ENCODE measurements at places on chromosomes 13 and 19. TPM values are rescaled to one million over a fixed set of nuclear protein-coding genes. Genes with fewer than 3 reads are reported as not detected.

GRCh38 chr13:105960326-105960725 lies 575.1 kb downstream of the EFNB2 start:
- H3K27me3 ChIP-seq: no peaks in the 10 kb centered on the region
- H3K27ac ChIP-seq: no peak overlapping the region
- H3K36me3 ChIP-seq: no peaks in the 10 kb centered on the region

Gene ZNF888
- total RNA-seq: 6.9 TPM

DNA sequence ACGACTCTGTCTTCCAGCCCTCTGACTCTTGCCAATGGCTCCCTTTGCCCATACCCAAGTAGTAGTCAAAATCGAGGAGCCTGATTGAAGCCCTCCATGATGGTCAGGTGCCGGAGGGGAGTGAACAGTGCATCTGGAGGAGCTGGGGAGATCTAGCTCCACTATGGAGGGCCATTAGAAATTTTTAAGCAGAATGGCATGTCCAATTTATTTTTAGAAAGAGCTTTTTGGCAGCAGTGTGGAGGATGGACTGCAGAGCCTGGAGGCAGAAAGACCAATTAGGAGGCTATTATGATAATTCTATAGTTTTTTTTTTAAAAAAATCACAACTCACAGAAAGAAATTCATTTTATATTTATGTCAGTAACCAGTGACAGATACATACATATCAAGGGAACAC lies 92.7 kb upstream of the SLC7A1 start:
- no peak overlapping the region for H3K4me3 ChIP-seq
- no peaks in the 10 kb centered on the region for H3K36me3 ChIP-seq
- H3K27ac ChIP-seq: no peak overlapping the region
- no peak for DNase-seq

Gene CEACAM18
- total RNA-seq: not detected

DNA sequence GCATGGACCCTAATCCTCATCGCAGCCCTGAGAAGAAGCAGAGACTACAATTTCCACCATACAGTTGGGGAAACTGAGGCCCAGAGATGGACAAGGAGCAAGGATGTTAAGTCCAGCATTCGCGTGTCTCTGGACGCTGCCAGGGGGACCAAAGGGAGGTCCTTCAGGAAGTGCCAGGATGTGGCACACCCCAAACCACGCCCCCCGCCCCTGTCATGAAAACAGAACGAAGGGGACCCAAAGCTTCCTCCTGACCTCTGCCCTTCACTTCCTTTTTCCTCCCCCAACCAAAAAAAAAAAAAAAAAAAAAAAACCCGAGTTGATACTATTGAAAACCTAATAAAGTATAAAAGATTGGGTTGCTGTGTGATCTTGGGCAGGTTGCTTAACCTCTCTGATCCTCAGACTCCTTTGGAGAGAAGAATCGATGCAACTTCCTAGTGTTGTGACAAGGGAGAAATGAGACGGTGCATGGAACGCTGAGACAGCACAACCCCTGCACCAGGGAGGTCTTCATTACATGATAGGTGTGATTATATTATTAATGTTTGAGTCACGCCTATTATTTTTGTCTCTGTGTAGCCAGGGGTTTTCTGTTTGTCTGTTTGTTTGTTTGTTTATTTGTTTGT lies 2.7 kb upstream of the ZBTB7A start:
- H3K27ac ChIP-seq: no peak overlapping the region
- peaks cover 5% of the 10 kb centered on the region for H3K4me1 ChIP-seq
- no peak for DNase-seq
- H3K36me3 ChIP-seq: peaks cover 10% of the 10 kb centered on the region
- H3K4me3 ChIP-seq: no peak overlapping the region
- H3K27me3 ChIP-seq: 0 out of 2 replicates have a peak, but pooled peaks cover 4% of the 10 kb centered on the region

Gene RXFP2
- 0.16 TPM for total RNA-seq

DNA sequence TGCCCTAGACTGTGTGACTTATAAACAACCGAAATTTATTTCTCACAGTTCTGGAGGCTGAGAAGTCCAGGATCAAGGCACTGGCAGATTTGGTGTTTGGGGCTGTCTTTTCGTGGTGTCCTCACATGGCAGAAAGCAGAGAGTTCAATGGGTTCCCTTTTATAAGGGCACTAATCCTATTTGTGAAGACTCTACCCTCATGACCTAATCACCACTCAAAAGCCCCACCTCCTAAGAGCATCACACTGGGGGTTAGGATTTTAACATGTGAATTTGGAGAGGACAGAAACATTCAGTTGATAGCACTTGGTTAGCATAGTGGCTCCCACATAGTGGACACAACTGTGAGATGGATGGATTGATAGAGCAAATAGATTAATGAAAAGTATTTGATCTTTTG lies 21.5 kb upstream of the GPR18 start:
- H3K4me1 ChIP-seq: peaks cover 18% of the 10 kb centered on the region
- no peak overlapping the region for H3K4me3 ChIP-seq
- DNase-seq: peak; percentile 53
- H3K27me3 ChIP-seq: no peaks in the 10 kb centered on the region

DNA sequence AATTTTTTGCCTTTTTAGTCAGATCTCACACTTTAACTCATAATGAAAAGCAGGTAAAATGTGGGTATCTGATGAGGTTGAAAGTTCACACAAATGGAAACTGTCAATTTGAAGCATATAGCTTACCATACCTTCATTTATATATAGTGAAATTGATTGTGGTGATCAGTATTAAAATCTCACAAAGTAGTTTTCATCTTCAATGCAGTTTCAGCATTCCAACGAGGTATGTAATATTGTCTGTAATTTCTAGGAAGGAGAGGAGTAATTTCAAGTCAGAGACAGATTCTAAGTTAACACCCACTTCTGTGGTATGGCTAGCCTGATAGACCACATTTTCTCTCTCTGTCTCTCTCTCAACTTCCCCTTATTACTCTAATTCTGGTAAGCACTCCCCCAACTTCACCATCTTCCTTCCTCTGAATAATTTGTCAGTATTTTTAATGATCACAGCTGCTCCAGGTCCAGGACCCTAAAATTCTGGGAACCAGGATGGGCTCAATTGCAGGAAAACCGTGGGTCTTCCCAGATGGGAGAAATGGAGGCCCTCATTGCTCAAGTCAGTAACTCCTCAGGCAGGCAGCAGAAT lies 455.7 kb downstream of the FGF9 start:
- no peaks in the 10 kb centered on the region for H3K36me3 ChIP-seq
- H3K27me3 ChIP-seq: no peaks in the 10 kb centered on the region
- no peak overlapping the region for H3K27ac ChIP-seq
- no peak for DNase-seq
- no peak overlapping the region for H3K4me3 ChIP-seq
- peaks cover 16% of the 10 kb centered on the region for H3K4me1 ChIP-seq

DNA sequence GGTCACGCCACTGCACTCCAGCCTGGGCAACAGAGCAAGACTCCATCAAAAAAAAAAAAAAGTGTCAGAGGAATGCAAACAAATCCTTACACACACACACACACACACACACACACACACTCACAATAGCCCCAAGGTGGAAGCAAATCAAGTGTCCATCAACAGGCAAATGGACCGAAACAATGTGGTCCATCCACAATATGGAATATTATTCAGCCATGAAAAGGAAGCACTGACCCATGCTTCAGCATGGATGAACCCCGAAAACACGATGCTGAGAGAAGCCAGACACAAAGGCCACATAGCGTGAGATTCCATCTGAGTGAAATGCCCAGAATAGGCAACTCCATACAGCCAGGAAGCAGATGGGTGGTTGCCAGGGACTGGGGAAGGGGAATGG lies 16.5 kb upstream of the KLF2 start:
- no peaks in the 10 kb centered on the region for H3K4me1 ChIP-seq
- H3K27me3 ChIP-seq: no peaks in the 10 kb centered on the region
- no peaks in the 10 kb centered on the region for H3K36me3 ChIP-seq
- no peak overlapping the region for H3K4me3 ChIP-seq
- no peak overlapping the region for H3K27ac ChIP-seq

Gene MIA
- total RNA-seq: not detected

DNA sequence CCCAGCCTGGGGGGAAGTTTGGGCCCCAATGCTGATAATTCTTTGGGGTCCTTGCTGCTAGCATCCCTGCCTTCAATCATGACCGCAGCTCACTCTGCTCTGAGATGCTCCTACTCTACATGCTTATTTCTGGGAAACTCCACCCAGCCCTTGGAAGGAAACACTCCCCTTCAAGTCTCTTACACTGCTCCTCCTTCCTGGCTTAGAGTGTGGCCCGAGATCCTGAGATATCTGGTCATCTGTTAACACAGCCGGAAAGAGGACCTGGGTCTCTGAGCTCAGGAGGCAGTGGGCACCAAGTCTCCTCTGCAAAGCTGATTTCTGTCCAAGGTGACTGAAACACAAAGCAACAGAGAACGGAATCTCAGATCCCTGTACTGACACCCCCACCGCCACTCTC lies 33.0 kb downstream of the CYP4F2 start:
- no peak overlapping the region for H3K27ac ChIP-seq
- H3K27me3 ChIP-seq: peaks cover 22% of the 10 kb centered on the region
- DNase-seq: no peak
- no peaks in the 10 kb centered on the region for H3K4me1 ChIP-seq

DNA sequence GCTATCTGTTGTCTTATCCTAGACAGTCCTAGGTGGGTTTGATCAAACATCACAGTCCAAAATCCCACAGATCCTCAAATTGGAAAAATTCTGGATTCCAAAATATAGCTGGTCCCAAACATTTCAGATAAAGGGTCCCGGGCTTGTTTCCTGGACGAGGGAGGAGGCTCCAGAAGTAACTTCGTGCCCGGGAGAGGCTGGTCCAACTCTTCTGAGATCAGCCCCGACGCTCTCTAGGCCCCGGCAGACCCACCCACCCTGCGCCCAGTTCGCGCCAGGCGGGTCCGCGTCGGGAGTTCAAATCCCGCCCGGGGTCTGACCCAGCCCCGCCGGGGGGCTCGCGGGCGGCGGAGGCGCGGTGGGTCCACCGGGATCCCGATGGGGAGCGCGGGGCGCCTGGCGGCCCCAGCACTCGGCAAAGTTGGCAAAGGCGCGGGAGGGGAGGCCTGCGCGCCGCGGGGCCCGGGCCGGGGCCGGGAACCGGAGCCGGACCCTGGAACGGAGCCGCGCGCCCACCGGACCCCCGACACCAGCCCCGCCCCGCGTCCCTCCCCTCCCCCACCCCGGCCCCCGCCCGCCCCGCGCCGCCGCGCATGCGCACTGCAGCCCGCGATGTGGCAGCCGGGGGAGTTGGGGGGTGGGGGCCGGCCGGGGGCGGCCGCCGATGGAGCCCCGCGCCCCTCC lies 513 bp downstream of the MIER2 start:
- no peaks in the 10 kb centered on the region for H3K27me3 ChIP-seq
- peaks cover 44% of the 10 kb centered on the region for H3K36me3 ChIP-seq
- peak overlapping the region; percentile 85 for H3K4me3 ChIP-seq
- DNase-seq: peak; percentile 65
- H3K27ac ChIP-seq: peak overlapping the region; percentile 62

Gene ZNF304
- total RNA-seq: 11.1 TPM

DNA sequence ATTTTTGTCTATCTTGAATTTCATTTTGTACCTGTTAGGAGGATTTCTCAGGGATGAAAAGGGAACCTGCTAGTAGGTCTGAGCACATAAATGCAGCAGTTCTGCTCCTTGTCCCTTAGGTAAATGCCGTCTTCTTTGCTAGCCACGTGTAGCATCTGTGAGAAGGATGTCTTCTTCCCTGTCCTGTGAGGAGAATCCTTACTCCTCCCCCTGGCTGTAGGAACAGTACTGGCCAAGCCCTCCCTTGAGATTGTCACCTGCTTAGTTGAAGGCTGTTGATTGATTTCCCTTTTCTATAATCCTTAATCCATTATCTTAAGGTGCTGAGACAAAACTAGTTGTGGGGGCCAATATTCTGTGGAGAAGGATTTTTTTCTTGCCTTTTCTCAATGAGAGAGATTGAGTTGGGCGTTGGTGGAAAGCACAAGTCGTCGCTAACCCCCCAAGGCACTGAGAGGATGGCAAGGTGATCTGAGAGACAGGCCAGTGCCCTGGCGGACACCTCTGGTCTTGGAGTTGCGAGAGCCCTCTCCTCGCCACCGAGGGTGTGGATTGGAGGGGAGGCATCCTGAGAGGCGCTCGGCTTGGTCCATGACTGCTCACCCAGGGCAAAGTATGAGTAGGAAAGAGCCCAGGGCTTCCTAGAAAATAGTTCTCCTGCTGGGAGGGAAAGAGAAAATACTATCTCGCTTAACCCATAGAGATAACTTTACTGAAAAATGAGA lies 216.7 kb downstream of the ATP8A2 start:
- no peak for DNase-seq
- no peaks in the 10 kb centered on the region for H3K36me3 ChIP-seq
- H3K27ac ChIP-seq: no peak overlapping the region
- no peaks in the 10 kb centered on the region for H3K4me1 ChIP-seq
- no peak overlapping the region for H3K4me3 ChIP-seq
- H3K27me3 ChIP-seq: no peaks in the 10 kb centered on the region

Gene WDR88
- not detected for total RNA-seq

Gene ITGBL1
- total RNA-seq: 100 TPM

DNA sequence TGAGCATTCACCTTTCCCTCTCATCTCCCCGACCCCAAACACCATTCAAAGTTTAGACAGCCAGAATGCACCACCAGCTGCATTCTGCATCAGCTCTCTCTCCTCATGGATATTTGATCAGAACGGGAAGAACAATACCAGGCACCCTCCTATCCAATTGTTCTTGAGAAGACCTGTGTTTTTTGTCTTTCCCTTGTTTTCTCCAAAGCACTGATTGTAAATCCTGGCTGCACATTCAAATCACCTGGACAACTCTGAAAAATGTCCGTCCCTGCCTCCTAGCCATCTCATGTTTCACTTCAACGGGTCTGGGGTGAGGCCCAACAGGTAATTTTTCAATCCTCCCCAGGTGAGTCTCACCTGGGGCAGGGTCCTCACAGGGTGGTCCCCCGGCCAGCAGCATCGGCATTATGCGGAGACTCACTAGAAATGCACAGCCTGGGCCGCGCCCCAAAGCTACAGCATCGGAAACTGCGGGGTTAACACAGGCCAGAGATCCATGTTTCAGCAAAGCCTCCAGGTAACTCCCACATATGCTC lies 5.5 kb downstream of the IRS2 start:
- no peak overlapping the region for H3K27ac ChIP-seq
- H3K4me3 ChIP-seq: no peak overlapping the region
- peaks cover 3% of the 10 kb centered on the region for H3K27me3 ChIP-seq
- peaks cover 65% of the 10 kb centered on the region for H3K36me3 ChIP-seq
- peaks cover 73% of the 10 kb centered on the region for H3K4me1 ChIP-seq

Gene POLR1G
- 10.5 TPM for total RNA-seq

GRCh38 chr13:40466272-40466671 lies 200.2 kb downstream of the FOXO1 start:
- H3K27me3 ChIP-seq: no peaks in the 10 kb centered on the region
- no peak overlapping the region for H3K27ac ChIP-seq
- no peak overlapping the region for H3K4me3 ChIP-seq
- H3K36me3 ChIP-seq: no peaks in the 10 kb centered on the region

Gene LRFN3
- total RNA-seq: 5.7 TPM

Gene DEDD2
- total RNA-seq: 15.9 TPM

Gene KIR3DL1
- total RNA-seq: not detected
